ENCODE measurements at places on chromosomes 3 and 15.

- no peak for DNase-seq
Measured at GRCh38 chr15:40253167-40253790, 14.4 kb downstream of the PAK6 start.

GRCh38 chr3:111738238-111738637 lies 120.8 kb upstream of the PHLDB2 start:
- DNase-seq = no peak

- no peak for DNase-seq
Measured at GRCh38 chr15:45868109-45868691, 233.4 kb downstream of the SQOR start.

DNA sequence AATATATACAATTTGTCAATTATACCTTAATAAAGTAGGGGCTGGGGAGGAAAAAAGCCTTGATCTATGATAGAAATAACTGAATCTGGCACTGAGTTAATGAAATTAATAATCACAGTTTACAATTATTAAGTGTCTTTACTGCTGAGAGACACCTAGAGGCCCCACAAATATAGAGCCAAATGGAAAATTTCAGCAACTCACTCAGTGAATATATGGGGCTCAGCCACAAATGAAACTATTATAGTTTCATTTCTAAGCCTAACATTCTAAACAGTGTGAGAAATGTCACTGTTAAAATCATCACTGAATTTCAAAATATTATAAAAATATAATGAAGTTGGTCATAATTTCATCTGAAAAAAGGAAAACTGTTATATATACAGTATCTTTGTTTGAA lies 40.3 kb downstream of the GNB4 start:
- DNase-seq = no peak

- DNase-seq = no peak
Measured at GRCh38 chr3:19866751-19867347, 67.2 kb downstream of the EFHB start.

DNA sequence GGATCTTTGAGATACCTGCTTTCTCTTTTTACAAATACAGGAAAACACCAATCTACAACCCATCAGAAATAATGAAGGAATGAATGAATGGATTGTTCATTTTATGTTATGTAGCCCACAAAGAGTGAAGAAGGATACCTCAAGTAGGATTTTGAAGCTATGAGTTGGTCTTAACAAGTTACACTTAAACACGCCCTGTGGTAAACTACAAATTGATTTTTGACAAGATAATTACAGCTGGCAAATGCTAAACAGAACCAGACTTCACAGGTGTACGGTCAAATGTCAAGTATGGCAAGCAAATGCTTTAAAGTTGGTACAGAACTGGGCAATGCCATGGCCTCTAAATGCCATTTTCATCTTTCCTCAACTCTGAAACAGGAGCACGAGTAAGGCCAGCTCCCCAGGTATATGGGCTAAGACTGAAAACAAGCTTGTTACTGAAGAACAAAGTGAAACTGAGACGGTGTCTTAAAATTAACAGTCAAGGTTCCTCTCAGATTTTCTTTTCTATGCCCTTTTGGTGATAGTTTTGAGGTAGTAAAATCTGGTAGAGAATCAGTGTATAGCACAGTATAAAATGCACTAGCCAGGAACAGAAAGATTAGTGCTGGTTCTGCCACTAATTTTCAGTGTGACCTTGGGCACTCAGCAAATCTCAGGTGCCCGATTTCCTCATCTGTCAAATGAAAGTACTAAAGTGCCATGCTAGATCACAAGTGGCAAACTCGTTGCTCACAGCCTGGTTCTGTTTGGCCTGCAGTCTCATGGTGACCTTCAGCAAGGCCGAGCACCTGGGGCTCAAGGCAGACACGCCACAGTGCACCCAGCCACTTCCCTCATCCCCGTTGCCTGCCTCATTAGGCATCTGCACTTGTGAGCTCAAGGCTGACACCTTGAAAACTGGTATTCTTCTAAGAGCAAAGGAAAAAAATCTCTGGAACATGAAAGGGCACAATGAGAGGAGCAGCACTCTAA lies 9.5 kb downstream of the RUVBL1 start:
- no peak for DNase-seq

Data from activated B cell treated with CpG ODN at 0.5 μM for 24 hours (primary cell).